ENCODE measurements at places on chromosomes 4 and X.

GRCh38 chr4:3685081-3685645 lies 81.0 kb upstream of the ADRA2C start:
- DNase-seq = no peak

DNA sequence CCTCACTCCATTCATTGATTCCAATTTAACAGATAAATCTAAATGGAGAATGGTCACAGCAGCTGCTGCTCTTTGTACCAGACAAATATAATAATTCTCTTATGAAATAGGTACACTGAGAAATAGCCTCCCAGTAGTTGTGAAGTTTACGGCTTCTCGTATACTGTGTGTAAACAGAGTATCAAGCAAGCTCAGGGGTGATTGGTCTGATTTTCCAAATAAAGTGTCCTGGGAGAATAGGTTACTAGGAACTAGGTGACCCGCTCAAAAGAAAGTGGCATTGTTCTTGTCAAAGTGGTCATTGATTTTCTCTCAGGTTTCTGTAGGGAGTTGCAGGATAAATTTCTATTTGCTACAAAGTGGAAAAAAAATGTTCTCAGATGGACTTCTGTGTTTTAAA lies 838.2 kb downstream of the RAPGEF2 start:
- no peak for DNase-seq

- DNase-seq = no peak
These were observed 42.8 kb downstream of the IL21 start for GRCh38 chr4:122577808-122578781.

DNA sequence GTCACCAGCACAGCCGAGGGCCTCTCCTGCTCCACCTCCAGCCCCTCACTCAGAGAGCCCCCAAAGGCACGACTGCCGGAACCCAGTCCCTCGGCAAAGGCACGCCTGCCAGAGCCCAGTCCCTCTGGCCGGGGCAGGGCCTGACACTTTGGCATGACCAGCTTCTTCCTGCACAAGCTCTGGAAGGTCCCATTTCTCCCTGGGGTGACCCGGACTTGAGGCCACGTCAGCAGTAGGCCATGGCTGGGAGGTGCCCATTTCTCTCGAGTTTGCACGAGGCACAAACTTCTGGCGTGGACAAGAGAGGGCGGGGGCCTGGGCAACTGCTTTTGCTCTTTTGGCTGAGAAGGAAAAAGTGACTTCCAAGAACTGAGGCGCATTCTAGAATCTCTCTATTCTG lies 62.2 kb upstream of the GPR78 start:
- no peak for DNase-seq

DNA sequence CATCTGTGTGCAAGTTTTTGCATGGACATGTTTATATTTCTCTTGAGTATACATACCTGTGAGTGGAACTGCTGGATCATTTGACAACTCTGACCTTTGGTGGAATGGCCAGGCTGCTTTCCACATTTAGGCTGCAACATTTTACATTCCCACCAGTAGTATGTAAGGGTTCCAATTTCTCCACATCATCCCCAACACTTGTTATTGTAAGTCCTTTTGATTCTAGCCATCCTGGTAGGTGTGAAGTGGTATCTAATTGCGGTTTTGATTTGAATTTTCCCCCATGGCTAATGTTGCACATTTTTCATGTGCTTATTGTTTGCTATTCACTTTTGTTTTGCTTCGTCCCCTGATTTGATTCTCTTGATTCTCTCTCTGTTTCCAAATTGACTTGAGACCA lies 16.4 kb downstream of the DLG3 start:
- DNase-seq = no peak
